Kidney epithelial cell (primary cell): ENCODE measurements at places on chromosomes 13 and 19. TPM values are rescaled to one million over a fixed set of nuclear protein-coding genes. Genes with fewer than 3 reads are reported as not detected.

RDH8 gene
- total RNA-seq: not detected in 2 replicates

FXYD3 gene
- total RNA-seq: 0.50 and 0.89 TPM in 2 replicates

AMH gene
- 0.89 TPM in 1 of 2 replicates, not detected in the other for total RNA-seq

URAD gene
- total RNA-seq: not detected in 2 replicates
